Activated naive CD8-positive, alpha-beta T cell treated with anti-CD3 and anti-CD28 coated beads, Interleukin-2, amount 50 U/mL, for 16 hours (primary cell): ENCODE measurements at places on chromosomes 6 and 20.

DNA sequence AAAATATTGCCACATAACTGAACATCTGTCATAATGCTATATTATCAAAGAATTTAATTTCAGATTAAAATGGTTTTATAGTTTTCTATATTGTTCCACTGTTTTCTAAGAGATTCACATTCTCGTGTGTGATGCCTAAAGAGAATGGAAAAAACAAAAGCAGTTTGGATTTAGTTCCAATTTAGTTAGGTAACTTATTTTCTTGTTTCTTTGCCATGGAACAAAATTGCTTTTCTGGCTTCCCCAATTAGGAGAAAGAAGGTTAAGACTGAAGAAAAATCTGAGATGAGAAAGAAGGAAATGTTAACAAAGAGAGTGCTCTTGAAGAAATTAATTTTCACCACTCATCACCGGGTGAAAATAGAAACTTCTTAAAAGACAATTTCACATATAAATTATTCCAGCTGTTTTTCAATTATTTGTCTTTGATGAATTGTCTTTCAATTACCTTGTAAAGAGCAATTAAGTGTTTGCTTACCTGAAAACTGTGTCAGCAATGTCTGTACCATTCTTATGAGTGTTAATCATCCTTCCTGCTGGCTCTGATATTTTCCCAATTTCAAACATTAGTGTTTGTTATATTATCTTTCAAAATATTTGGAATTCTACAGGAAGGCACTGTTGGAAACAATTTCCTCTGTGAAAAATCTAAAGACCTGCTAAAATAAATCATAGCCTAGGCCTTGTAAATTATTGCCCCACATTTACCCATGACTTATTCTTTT lies 19.5 kb downstream of the PHACTR2 start:
- DNase-seq, result no peak

DNA sequence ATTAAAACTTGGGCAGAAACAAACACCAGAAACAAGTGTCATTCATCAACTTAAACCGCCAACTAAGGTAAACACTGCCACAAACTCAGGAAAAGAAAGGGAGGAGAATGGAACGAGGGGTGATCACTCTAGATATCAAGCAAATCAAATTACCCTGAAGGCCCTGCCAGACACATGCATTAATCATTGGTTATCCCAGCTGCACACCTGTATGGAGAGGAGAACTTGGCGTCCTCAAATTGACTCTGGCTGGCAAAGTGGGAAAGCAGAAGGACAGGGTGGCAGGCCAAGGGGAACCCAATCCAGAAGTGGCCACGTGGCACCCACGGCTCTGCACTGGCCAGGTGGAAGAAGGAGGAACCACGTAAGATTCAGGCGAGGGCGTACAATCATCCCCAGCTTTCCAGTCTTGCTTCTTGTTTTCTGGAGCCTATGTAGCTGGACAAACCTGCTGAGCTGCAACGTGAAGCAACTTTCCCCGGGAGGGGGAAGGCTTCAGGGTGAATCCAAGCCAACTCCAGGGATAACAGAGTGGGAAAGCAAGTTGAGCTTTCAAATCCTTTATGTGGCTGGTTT lies 156.2 kb upstream of the JARID2 start:
- DNase-seq, result no peak

GRCh38 chr6:68159433-68159832 lies 475.6 kb upstream of the ADGRB3 start:
- no peak for DNase-seq

DNA sequence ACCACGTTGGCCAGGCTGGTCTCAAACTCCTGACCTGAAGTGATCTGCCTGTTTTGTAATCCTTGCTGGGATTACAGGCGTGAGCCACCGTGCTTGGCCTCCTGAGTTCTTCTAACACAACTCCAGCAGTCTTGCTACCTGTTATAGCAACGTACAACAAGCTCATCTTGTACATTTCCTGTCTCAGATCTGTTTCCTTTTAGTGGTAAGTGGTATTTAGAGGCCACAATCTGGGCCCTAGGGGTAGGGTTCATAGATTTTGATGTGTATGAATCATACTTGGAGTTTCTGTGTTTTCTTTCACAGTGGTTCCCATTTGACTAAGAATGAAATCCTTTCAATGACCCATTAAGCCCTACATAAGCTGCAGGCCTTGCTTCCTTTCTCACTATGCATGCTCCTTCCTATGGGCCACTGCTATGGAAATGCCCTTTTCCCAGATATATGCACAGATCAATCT lies 27.1 kb upstream of the SYNCRIP start:
- DNase-seq, result no peak

DNA sequence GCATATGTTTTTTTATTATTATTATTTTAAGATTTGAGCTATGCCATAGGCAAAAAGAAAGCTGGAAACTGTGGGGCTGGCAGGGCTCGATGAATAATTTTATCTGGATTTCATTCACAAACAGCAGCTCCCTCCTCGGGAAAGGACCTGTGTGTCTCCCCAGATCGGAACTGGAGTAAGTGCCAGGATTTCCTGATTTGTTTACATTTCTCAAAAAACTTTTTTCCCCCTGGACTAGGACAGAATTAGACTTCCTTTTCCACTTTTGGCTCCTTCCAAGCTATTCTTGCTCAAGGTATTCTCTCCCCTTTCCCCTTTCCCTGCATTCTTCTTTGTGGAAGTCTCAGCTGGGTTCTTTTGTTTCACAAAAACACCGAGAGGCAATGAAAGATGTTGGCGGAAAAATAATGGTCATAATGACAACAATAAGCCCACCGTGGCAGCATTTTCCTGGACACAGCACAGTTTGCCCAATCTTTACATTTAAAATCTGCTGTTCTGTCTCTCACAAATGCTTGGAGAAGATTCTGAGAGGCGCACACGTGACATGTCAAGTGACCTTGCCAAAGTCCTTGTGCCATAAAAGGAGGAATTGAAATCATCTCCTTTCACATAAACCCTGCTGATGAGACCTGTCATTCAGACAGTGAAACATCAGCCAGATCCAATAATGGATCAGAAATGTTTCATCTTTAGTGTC lies 85.8 kb upstream of the PREP start:
- DNase-seq, result no peak
